ENCODE measurements at places on chromosomes 6 and 20. TPM values are rescaled to one million over a fixed set of nuclear protein-coding genes. Genes with fewer than 3 reads are reported as not detected.

The ZNF334 gene
- polyA plus RNA-seq: 25.0 TPM

GRCh38 chr6:33632558-33633039, 11.5 kb downstream of the ITPR3 start:
- no peak for DNase-seq

- DNase-seq: no peak
Measured at GRCh38 chr6:15232836-15233510, 12.9 kb upstream of the JARID2 start.

GRCh38 chr6:34315780-34316179, 67.0 kb upstream of the SMIM29 start:
- no peak for DNase-seq

DNA sequence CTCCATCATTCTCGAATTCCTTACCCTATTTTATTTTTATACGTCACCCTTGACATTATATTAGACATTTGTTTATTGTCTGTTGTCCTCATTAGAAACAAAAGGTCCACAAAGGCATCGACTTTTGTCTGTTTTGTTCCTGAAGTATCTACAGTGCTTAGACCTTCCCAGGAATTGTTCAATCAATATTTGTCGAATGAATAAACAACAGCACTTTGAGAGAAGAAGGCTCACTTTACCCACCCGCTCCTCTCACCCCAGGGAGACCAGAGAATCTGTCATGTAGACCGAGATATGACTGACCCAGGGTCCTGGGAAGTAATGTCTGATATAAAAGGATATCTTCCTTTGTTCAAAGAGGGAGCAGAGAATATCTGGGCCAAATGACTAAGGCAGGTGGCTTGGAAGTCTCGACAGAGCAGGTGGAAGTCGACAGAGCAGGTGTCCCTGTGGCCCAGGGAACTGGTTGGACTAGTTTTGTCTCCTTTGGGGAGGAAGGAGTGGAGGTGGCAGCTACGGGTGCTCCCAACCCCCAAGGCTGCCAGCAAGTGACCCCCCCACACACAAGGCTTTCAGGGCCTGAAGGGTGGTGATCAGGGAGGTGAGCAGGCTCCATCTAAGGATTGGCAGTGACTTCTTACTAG, 14.8 kb upstream of the CHMP4B start:
- DNase-seq: no peak

- DNase-seq: no peak
Measured at GRCh38 chr6:11374036-11375010, 141.9 kb upstream of the NEDD9 start.

Measured in spinal cord (tissue), 10 donors.